ENCODE measurements at places on chromosomes 3 and 15.

- DNase-seq = no peak
These were observed 2.1 kb downstream of the UBA5 start for GRCh38 chr3:132662212-132662611.

DNA sequence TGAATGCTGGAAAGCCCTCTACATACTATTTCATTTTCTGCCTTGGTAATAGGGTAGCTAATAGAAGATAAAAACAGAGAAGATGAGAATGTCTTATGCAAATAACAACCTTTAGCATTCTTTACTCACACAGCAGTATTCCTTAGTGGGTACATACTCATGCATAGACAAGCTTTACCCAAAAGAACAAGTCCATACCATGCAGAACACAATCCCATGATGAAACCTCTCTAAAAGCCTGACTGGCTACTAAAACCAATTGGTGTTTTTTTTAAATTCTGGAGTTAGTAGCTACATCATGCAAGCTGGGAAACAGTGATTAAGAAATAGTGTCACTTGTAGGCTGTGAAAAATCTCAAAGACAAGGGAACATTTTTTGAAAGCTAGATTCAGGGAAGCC, 104.8 kb downstream of the DHX30 start:
- DNase-seq = no peak

DNA sequence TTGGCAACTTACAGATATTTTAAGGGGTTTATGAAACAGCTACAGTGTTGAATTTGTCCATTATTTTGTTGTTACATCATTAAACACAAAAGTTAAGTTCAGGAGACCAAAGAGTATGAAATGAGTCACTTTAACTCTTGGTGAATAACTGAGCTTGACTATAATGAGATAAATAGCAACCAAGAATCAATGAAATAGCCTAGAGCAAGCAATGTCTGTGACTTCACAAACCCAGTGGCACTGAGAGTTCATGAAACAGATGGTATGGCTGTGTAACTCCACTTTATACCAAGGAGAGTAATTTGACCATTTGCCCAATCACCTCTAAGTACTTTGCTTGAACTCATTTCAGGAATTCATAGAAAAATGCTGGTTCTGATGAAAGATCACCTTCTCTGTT, 169.6 kb upstream of the GADL1 start:
- no peak for DNase-seq

- no peak for DNase-seq
These were observed 188.9 kb downstream of the STXBP5L start for GRCh38 chr3:121096953-121097352.

GRCh38 chr3:99854756-99855298, 37.2 kb downstream of the CMSS1 start:
- DNase-seq = no peak

DNA sequence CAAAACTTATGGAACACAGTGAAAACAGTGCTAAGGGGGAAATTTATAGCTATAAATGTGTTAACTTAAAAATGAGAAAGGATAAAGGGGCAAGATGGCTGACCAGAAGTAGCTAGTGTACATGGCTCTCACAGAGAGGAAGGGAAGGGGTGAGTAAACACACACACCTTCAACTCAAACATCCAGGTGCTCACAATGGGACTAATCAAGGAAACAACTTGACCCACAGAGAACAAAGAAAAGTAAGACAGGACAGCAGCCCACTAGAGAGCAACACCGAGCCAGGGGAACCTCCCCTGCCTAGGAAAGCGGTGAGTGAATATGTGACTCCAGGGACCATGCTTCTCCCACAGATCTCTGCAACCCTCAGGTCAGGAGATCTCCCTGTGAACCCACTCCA, 85.0 kb upstream of the UBP1 start:
- no peak for DNase-seq

- DNase-seq = no peak
These were observed 247.7 kb upstream of the TLE3 start for GRCh38 chr15:70345251-70346019.
